ENCODE measurements at places on chromosomes 2 and 18.

DNA sequence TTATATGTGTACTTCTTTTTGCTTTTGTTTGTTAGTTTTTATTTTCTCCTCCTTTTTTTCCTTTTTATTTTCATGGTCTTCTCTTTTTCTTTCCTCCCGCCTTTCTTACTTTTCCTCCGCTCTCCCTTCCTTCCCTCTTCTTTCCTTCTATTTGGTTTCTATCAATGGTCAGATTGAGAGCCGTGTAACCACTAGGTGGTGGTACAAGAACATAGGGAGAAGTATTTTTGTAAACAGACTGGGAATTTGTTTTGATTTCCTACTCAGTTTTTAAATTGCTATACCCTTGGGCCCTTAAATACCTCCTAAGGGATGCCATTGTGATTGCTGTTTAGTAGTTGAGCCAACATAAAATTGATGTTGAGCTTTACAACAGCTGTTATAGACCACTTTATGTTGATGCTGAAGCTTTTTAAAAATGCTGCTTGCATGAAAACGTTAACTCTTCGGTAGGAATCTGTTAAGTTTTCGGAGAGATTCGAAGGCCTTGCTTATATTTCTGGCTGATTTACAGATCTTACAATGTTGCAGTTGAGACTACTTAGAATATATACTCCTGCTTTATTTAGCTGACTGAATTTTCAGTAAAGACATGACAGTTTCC, 124.2 kb downstream of the UBE2E3 start:
- peak; percentile 68 for DNase-seq

- no peak for DNase-seq
Measured at GRCh38 chr18:23872701-23873550, 141.6 kb upstream of the TTC39C start.

DNA sequence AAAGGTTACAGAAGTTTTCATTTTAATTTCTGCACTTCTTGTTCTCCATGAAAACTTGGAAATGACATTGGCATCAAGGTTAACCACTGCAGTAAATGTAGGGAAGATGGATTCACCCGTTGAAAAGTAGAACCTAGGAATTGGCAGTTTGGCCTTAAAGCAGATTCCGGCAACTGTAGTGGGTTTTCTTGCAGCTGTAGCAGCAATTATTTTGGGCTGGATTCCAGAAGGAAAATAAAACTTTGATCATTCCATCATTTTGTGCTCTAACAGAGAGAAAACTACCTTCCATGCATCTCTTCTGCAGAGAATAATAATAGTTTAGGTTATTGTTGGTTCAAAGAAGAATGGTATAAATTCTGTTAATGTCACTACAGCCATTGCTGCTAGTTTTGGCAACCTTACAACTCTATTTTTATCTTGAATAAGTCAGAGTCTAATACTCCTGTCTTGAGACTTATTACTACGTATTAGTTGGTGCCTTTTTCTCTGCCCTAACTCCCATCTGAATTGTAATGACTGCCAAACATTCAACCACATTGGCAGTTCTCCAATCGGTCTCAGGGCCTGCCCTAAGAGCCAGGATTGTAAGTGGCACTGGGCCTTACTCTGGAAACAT, 178.1 kb upstream of the PIEZO2 start:
- DNase-seq: peak; percentile 11

GRCh38 chr2:174445248-174445647, 41.6 kb downstream of the GPR155 start:
- DNase-seq: no peak

GRCh38 chr2:218745559-218746469, 35.2 kb downstream of the TTLL4 start:
- DNase-seq: no peak

- peak; percentile 21 for DNase-seq
Measured at GRCh38 chr2:190804182-190804795, 76.3 kb upstream of the GLS start.

DNA sequence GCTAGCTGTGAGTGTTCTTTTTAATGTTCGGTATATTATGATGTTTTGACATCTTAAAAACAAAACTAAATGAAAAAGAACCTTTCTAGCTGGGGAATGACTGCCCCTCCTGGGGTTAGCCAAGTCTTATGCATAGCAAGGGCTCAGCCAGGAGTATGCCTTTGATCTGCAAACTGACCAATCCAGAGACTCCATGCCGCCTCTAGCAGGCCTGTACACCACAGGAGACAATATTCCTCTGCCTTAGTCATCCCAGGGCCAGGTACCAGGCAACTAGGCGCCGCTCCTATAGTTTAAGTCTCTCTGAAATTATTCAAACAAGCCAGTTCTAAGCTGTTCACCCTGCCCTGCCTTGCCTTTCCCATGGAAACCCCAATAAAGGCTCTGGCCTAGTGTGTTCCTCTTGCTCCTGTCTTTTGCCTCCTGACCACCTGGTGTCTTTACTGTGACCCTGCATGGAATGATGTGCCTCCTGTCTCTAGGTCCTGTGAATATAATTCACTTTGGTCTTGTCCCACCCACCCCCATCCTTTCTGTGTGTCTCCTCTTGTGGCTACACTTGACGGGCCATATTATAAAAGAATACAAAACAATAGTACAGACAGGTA, 52.0 kb upstream of the CHN1 start:
- no peak for DNase-seq

- no peak for DNase-seq
Measured at GRCh38 chr2:74152954-74153353, 5.2 kb upstream of the BOLA3 start.

DNA sequence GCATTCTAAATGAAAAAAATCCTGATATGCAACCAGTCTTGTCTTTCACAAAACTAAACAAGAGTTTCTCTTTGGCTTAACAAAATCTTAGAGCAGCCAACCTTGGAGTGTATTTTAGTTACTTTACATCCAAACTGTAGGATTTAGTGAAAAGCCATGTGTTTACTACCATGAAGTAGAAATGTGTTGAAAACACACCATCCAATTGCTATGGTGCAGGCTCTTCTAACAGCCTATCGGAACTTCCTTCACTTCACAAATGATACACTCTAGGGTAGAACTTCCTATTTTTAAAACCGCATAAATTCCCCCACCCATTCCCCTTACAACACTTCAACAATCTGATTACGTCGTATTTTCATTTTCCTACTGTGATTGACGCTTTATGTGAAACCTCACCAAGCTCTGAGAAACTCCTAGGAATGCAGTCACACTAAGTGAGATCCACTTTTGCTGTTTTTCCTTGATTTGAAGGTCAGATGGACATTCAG, 74.4 kb upstream of the MAP4K4 start:
- DNase-seq: no peak

- DNase-seq: peak; percentile 79
Measured at GRCh38 chr2:219522111-219523030, 8.1 kb downstream of the ASIC4 start.

GRCh38 chr2:226904592-226904991, 68.7 kb downstream of the RHBDD1 start:
- no peak for DNase-seq

GRCh38 chr2:241617431-241618154, 19.4 kb downstream of the THAP4 start:
- DNase-seq: no peak

DNA sequence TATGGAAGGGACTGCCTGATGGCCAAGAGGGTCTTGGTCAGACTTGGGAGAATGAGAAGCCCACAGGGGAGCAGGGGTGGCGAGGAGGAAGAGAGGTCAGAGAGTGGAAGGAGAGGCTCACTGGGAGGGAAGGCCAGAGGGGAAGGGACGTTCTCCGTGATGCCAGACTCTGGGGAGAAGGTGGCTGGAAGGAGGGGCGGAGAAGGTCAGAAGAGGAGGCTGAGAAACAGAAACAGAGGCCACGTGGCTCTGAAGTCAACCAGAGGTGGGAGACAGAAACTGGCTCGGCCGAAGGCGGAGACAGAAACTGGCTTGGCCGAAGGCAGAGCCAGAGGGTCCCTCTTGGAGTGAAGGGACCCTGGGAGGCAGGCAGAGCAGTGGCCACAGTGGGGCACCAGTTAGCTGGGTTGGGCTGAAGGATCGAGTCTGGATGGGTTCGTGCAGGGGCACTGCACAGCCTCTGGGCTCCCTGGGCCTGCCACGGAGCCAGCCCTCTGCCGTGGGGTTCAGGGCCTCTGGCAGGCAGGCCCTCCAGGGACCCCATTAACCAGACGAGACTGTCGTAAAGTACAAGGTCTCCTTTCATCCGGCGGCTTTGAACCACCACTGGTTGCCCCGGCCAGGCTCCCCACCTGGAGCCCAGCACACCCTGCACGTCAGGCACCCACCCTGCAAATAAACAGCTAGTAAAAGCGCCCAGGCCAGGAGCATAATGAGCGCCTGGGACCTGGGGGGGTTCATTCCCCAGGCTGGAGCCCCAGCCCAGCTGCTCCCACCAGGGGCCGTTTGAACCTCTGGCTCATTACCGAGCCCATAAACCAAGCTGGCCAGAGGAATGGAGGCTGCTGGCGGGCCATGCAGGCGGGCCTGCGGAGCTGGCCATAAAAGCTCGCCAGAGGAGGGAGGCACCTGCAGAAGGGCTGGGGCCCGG, 218.8 kb downstream of the DYSF start:
- DNase-seq: no peak

DNA sequence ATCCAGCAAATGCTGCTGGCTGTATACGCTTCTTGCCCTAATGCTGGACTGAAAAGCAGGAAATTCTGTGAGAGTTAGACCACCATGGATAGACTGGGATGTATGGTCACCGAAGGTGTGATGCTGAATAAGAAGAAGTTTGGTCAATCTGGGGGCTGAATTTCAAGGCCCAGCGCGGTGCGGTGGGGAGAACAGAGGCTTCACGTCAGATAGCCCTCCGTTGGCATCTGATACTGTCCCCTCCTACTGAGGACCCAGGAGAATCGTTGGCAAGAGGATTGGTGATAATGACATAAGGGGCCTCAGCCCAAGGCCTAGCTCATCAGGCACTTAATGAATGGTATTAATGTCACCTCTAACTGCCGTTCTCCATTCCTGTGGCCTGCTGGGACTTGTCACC, 97.3 kb upstream of the ST3GAL5 start:
- no peak for DNase-seq

DNA sequence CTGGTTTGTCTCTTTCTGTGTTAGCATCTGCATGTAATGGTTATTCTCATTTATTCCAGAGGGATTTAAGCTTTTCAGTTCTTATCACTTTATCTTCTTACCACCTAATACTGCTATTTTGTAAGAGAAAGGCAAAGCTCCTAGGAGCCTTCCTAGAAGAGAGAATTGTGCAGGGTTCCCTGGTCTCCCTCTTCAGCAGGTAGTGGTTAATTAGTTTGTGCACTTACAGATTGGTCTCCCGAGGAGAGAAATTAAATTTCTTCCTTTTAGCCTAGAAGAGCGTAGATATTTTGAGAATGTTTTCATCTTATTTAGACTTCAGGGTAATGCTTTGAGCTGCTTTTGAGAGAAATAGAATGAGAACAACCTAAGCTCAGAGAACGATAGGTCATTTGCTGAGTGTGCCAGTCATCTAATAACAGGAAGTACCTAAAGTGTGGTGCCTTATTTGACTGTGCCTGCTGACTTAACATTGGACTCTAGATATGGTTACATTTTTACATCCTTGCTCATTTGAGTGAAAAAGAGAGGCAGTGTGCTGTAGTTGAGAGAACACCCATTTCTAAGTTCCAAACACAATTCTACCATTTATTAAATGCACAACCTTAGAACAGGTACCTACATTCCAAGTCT, 651.4 kb downstream of the STK39 start:
- DNase-seq: no peak

DNA sequence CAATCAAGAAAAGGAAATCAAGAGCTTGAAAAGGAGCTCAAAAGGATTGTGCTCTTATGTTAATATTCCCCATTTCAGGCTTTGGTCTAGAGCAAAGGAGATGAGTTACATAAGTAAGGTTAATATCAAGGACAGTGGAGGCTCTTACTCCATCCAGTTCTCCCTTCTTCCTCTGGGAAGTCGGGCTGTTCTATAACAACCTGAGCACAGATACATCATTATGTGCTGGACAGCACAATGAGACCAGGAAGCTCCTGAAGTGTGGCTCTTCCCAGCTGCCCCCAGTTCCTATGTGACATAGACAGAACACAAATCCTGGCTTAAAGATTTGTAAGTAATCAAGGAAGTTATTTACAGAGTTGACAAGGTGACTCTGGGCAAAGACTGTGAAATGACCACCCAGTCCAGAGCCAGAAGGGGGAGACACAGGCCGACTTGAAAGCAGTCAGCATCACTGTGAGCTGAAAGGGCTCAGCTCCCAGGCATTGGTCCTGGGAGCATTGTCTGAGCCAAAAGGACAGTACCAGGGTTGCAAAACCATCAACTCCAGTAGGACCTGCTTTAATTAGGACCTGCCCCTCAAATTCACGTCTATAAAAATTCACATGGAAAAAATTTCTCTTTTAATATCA, 917.6 kb upstream of the ACVR2A start:
- peak; percentile 4 for DNase-seq

GRCh38 chr18:63969942-63970808, at the start of gene SERPINB8:
TSS of gene SERPINB8 (plus strand) at chr18:63970081. CDS start at chr18:63978309, 8,228 bp downstream.
- peak; percentile 97 for DNase-seq

DNA sequence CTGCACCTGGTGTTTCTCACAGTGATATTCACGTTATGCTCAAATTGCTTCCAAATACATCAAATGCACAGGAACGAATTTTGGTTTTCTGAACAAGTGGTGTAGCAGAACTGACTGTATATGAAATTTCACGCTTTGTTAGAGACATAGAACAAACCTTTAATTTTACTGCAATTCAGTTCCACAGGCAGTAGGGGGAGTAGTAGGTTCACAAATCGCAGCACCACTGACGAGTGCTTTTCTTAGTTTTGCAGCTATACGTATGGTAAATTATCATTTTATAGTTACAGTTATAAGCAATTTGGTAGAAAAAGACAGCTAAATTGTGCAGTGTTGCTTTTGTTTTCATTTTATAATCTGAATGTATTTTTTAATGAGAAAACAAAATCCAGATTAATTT, 113.3 kb downstream of the KIAA1328 start:
- peak; percentile 34 for DNase-seq

DNA sequence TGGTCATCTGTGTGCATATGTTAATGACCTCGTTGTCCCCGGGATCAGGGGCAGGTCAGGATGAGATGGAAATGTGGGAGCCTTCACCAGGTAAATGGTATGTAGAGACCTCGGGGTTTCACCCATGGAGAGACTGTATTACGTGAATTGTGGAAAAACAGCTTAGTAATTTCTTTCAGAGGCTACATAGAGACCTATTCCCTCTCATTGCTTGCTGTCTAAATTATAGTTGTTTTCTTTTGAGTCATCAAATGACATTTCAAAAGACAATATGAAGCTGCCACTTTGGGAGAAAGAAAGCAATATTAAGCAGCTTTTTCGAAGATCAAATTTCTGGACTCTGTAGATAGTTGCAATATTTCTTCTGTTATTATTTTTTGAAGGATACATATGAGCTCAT, 20.4 kb downstream of the ADAM23 start:
- DNase-seq: no peak

DNA sequence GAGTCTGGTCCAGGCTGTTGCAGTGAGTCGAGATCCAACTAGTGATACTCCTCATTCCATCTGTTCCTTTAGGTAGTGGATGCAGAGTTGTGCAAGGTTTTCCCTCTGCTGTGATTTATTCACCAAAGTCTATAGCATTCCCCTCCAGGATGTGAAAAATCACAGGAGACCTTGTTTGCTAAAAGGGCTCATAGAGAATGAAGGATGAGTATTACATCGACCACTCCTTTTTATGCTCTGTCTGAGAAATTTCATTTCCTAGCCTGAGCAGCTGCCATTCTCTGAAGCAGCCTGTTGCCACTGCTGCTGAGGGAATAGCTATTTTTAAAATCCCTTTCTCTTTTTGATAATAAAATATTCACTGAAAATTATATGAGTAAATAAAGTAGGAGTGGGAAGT, 134.1 kb upstream of the LRRTM1 start:
- DNase-seq: no peak
